ENCODE measurements at places on chromosomes 5 and 9.

GRCh38 chr5:27463446-27464149 lies 425.2 kb upstream of the CDH9 start:
- no peak for DNase-seq

- DNase-seq = no peak
Observed at GRCh38 chr5:179765400-179765799, 28.4 kb upstream of the LTC4S start.

DNA sequence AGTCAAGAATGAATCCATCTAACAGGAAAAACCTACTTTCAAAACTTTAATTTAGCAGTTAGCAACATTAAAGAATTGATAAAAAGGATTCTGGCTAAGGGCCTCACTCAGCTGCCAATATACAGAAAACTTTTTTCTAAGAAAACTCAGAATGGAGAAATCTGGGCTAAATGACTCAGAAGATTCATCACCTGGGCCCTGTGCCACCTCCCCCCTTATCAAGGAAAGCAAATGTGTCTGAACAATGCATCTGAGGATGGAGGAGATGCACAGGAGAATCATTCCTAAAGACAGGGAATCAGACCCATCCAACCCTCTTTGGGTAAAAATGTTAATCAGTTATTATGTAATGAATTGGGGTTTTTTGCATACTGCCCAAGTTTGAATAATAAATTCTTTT lies 592.0 kb upstream of the DMAC1 start:
- no peak for DNase-seq

DNA sequence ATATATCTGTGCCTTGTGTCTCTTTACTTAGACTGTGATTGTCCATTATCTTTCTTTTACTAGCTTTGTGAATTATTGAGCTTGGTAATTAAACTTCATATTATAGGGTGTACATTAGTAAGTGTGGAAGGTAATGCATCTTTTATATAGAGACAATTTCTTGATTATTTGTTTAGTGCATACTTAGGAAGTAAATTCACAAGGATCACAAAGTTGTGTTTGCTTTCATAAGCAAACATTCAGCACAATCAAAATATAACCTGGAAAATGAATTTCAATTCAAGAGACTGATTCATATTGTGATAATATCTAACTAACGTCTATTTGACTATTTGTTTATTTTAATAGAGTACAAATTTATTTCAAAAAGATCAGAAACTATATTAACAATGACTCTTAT lies 749.9 kb upstream of the NUDT12 start:
- DNase-seq = no peak

- DNase-seq = no peak
Observed at GRCh38 chr9:13487498-13487897, 208.0 kb upstream of the MPDZ start.

DNA sequence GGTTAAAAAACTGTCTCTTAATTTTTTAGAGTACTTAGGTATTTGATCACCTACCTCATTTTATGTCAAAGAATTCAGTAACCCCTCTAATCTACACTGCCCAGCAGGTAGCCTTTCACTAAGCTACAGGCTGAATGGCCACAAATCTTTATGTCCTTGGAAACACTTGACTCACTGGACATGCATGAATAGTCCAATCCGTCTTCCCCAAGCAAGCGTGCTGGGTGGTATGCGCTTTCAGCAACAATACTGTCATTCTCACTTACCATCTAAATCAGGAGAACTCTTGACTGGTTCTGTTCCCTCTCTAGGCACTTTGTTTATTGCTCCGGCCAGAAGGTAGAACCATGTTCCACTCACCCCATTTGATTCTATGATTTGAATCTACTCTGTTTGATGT lies 73.1 kb downstream of the TRPM3 start:
- DNase-seq = no peak

DNA sequence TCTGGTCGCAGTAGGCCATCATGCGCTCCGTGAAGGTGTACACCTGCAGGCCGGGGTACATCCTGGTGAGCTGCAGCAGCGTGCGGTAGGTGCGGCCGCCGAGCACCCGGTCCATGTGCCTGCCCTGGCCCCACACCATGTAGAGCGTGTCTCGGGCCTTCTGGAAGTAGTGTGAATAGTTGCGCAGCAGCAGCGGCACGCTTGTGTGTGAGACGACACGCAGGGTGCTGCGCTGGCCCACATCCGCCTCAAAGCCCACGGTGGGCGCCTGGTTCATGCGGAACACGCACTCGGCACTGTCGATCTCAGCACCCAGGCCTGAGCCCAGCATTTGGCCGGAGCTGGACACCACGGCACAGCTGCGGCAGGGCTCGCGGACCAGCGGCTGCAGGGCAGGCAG lies 4.5 kb downstream of the ST6GALNAC4 start:
- DNase-seq = no peak

GRCh38 chr5:5062525-5063302 lies 77.4 kb upstream of the ADAMTS16 start:
- no peak for DNase-seq

GRCh38 chr9:120757026-120757913 lies 35.9 kb downstream of the FBXW2 start:
- DNase-seq = no peak

Data from DMS153 (cell line).